ENCODE measurements at places on chromosomes 12 and 14.

DNA sequence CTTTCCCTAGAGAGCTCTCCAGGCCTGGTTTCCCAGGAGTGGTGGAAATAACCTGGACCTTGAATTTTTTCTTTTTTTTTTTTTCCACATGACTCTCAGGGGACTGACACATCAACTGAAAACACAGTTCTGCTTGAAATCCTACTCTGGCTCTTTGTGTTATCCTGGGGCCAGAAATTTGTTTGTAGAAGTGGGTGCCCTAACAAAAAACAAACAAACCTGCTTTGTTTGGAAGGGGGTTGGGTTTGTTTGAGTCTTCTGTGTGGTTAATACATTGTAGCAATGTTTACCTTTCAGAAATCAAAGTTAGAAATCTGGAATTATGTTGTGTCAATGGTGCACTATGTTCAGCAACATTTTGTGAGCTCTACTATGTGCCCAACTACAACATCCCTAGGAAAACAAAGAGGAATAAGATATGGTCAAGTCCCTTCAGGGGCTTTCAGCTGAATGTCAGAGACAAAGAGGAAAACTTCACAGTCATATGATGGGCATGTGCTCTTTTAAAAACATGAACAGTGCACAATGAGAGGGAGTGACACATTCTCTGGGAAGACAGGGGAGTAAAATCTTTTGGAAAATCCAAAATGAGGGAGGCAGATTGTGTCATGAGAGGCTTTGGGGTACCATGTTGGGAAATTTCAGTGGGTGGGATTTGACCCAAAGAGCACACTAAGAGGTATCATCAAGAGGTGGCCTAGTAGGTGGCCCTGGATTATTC lies 1.5 kb upstream of the IGF1 start:
- DNase-seq: no peak

DNA sequence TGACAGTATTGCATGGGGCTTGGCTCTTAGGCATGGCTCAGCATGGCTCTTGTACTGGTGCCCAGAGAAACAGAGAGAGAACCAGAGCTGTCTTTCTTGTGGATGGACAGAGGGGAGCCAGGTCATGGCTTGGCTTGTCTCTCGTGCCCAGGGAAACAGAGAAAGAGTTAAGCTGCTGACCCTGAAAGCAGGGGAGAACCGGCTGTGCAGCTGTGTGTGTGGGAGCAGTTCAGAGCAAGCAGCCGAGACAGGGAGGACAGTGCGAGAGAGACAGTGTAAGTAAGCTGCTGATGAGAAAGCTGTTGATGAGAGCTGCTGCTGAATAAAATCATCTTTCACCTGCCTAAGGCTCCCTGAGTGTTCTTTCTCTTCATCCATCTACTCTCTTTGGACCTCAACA lies 61.3 kb upstream of the DDHD1 start:
- DNase-seq: no peak

DNA sequence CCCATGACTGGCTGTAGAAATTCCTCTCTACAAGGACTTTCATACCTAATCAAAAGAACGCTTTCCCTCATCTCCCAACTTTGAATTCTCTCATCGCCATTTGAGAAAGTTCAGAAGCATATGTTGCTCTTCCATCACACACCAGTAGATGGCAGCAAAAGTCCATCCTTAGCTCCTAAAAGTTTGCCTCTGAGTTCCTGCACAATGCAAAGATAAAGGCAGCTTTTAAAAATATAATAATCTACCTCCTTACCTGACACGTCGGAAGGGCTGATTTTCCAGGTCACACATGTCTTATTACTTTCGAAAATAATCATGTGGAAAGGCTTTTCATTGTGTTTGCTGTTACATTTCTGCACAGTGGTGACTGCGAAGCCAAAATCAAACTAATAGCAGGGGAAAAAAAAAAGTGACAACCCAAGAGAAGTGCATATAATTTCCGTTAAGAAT lies 456.7 kb upstream of the SEL1L start:
- no peak for DNase-seq

GRCh38 chr12:51386351-51386750 lies 4.9 kb downstream of the GALNT6 start:
- no peak for DNase-seq

GRCh38 chr12:16692099-16692498 lies 86.1 kb upstream of the LMO3 start:
- DNase-seq: no peak

DNA sequence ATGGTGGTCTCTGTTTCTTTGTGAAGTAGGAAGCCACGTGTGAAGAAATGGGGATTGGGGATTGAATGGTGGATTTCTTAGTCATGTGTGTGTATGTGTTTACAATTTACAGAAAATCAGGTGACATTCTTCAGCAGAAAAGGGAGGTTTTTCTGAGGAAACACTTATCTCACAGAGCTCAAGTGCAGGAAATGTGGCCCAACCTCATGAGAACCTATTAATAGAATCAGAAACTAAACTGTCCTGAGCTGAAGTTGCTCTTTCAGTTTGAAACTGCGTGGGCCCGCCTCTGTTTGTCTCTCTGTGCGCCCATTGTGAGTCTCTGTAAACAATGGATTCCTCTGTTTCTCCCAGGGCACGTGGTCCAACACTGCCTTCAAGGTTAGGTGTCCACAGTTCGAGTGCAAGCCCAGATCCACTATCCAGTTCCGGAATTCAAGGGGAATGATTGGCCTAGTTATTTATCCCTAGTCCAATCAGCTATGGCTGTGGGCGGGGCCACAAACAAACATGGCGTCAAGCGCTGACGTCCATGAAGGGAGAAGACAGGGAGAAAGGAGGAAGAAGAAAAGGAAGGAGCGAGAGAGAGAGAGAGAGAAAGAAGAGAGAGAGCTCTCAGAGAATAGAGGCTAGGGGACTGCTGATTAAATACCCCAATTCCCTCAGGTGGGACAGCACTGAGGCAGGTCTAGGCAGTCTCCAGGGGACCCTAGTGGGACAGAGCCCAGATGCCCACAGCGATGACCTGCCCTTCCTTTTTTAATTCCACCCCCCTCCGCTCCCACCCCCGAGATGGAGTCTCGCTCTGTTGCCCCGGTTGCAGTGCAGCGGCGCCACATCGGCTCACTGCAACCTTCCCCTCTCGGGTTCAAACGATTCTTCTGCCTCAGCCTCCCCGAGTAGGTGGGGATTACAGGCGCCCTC lies 31.4 kb upstream of the C12orf76 start:
- peak; percentile 40 for DNase-seq

- DNase-seq: peak; percentile 54
Measured at GRCh38 chr14:34018564-34019244, 67.8 kb upstream of the EGLN3 start.

DNA sequence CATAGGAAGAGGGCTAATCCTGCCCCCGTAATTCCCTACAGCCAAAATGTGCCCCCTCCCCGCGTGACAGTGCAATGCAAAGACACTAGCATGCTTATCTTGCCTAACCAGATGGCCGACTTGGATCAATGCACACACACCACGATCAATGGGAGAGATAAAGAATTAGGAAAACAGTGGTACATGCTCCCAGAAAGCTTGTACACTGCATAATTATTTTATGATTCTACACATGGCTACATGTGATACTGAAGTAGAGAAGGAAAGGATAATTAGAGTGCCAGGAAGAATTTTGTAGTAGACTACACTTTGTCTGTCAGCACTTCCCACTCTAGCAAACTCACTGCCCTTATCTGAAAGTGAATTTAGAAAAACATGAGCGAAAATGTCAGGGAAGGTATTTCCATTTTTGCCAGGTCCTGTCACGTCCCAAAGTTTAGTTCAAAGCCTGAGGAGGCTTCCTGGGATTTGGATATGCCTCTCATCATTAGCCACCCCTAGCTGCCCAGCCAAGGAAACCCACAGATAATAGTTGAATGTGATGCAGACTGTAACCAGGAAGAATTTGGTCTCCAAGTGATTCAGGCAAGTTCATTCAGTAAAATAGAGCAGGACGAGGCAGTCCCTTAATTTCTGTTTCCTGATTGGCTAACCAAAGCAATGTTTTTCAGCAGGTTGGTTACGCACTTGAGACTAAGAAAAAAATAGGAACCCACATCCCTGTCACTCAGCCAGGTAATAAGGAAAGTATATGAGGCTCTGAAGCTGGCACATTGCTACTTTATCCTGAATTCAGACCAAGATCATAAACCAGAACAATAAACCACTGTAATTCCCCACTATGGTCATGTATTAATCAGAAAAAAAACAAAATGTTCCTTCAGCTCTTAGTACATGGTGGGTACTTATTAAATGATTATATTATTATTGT lies 199.6 kb upstream of the OTX2 start:
- DNase-seq: no peak

DNA sequence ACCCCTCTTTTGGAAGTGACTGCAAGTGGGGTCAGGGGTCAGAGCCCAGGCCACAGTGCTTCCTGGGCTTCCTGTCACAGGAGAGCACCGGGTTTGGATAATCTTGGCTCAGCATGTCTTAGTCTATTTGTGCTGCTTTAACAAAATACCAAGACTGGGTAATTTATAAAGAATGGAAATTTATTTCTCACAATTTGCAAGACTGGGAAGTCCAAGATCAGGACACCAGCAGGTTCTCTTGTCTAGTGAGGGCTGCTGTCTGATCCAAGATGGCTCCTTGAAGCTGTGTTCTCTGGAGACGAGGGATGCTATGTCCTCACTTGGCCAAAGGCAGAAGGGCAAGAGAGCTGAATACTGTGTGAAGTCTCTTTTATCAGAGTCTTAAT lies 74.1 kb downstream of the RIN3 start:
- DNase-seq: no peak

GRCh38 chr14:64968651-64969050 lies 3.5 kb downstream of the RAB15 start:
- DNase-seq: no peak

All from left ventricle myocardium inferior (tissue), 1 donor.